ENCODE measurements at places on chromosomes 4 and X. TPM values are rescaled to one million over a fixed set of nuclear protein-coding genes. Genes with fewer than 3 reads are reported as not detected.

The XK gene
- total RNA-seq = 1.7 TPM

The POU4F2 gene
- total RNA-seq = 0.03 TPM

The UCHL1 gene
- total RNA-seq = 1,753 TPM

The GASK1B gene
- 0.23 TPM for total RNA-seq

The SULT1E1 gene
- 1.3 TPM for total RNA-seq

The CYP4V2 gene
- 11.3 TPM for total RNA-seq

The SPANXC gene
- total RNA-seq = 15.4 TPM

The PCSK1N gene
- total RNA-seq = 28.7 TPM

The BRS3 gene
- not detected for total RNA-seq

The SLC38A5 gene
- 3.5 TPM for total RNA-seq

The SEPSECS gene
- total RNA-seq = 7.4 TPM

The MTMR8 gene
- not detected for total RNA-seq

- DNase-seq = peak; percentile 25
Observed at GRCh38 chrX:51461053-51462044, 35.0 kb downstream of the NUDT11 start.

- no peak for DNase-seq
Observed at GRCh38 chr4:81109356-81109755, 78.8 kb downstream of the BMP3 start.

GRCh38 chr4:3339577-3339976 lies 46.8 kb downstream of the RGS12 start:
- DNase-seq = no peak

- DNase-seq = no peak
Observed at GRCh38 chrX:155873188-155873587, 8.0 kb upstream of the VAMP7 start.

- DNase-seq = no peak
Observed at GRCh38 chr4:46730075-46730474, 179.0 kb downstream of the COX7B2 start.

GRCh38 chrX:150958177-150958576 lies 25.0 kb upstream of the HMGB3 start:
- no peak for DNase-seq

DNA sequence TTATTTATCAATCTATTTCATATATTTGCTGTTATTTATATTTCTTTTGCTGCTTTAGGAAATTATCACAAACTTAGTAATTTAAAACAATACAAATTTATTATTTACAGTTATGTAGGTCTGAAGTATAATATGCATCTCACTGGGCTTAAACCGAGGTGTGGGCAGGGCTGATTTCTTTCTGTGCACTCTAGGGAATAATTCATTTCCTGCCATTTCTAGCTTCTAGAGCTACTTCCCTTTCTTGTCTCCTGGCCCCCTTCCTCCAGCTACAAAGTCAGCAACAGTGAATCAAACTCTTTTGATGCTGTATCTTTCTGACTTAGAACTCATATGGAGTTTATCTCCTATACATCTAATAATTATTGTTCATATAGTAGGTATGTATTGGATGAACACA lies 303.5 kb upstream of the ARSJ start:
- DNase-seq = no peak

GRCh38 chrX:55004231-55004630 lies 4.1 kb downstream of the APEX2 start:
- no peak for DNase-seq

DNA sequence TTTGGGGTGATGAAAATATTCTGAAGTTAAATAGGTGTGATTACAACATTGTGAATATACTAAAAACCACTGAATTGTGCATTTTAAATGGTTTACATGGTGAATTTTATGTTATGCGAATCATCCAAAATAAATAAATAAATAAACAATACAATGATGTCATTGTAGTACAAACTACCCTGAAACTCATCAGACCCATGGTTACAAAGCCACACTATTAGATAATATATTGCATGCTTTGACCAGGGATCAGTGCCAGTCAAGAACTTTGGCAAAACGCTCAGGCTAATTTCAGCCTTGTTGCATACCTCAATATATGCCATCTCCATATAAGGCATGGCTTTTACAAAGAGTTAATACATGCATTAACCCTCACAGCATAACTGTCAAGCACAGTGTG lies 45.5 kb upstream of the XIAP start:
- DNase-seq = no peak

DNA sequence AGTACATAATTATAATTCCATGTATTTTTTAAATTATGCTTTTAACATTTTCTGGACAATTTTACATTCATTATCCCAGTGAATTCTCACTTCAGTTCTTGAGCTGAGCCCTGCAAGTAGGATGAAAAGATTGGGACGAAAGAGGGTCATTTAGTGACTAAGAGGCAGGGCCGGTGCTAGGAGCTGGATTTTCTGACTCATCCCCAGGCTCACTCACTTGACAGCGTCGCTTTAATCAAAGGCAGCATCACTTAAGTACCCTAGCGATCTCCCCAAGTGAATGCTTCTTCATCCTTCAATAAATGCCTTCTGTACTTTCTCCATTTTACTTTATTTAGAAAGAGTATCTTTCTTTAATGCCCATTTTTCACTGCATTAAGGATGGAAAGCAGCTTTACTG lies 263.6 kb downstream of the HS3ST1 start:
- no peak for DNase-seq

DNA sequence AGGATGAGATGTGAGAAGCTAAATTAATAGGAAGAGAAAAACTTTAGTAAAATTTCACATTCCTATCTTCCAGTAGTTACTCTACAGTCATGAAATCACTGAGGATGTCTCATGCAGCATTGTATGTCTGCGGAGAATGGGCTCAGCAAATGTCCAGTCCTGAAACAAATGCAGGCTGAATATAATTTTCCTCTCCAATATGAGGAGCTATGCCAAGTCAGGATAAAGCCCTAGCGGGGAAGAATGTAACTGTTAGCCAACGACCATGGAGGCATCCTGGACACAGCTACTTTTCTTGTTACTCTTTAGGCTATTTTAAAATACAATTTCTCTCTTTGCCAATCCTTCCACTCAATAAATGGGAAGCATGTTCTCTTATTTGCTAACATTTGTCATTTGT lies 127.7 kb downstream of the PRKX start:
- DNase-seq = no peak

GRCh38 chr4:88744609-88745008 lies 47.0 kb upstream of the NAP1L5 start:
- DNase-seq = no peak

DNA sequence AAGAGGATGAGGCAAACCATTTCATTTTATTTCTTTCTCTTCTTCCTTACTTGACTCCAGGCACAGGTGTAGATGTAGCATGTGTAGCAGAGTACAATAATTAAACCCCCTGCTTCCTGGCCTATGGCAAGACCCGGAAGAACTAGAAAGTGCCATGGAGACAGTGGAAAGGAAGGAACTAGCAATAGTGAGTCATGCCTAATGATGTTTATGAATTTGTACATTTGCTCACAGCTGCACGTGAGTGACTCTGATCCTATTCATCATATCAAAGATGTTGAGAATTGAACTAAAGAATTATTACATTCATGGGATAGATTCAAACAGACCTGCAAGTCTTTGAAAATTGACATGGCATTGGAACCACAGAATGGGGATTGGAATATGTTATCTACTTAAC lies 2233.9 kb upstream of the TENM3 start:
- no peak for DNase-seq

DNA sequence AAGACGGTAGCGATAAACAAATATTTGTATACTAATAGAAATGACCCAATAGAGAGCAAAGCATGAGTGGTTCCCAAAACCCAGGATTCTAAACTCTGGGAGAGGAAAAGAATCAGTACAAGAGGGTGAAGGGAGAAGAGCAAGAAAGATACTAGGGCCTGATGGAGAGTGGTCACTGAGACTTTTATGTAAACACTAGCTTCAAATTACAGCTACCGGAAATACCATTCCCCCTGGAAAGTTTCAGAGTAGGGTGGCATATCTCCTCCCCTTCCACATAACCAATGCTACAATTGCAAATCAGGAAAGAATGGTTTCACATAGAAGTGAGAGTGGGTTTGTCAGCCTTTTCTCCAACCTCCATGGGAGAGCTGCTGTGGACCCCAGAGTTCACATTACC lies 77.1 kb downstream of the EIF4E start:
- peak; percentile 9 for DNase-seq

GRCh38 chrX:130834149-130834548 lies 68.9 kb downstream of the ENOX2 start:
- no peak for DNase-seq

GRCh38 chr4:145860446-145860845 lies 78.2 kb downstream of the ZNF827 start:
- DNase-seq = no peak
